PC-3 (cell line): ENCODE measurements at places on chromosomes 6 and 20. TPM values are rescaled to one million over a fixed set of nuclear protein-coding genes. Genes with fewer than 3 reads are reported as not detected.

Gene SNRPB2
- total RNA-seq, result 76.8 and 89.7 TPM in 2 replicates

Gene NR2E1
- 0.07 TPM in 1 of 2 replicates, not detected in the other for total RNA-seq

Gene LRFN2
- total RNA-seq, result not detected in 2 replicates

Gene OR14J1
- total RNA-seq, result not detected in 2 replicates

GRCh38 chr6:101110814-101111213, 229.7 kb upstream of the ASCC3 start:
- H3K36me3 ChIP-seq, result no peaks in the 10 kb centered on the region
- no peak for DNase-seq
- H3K4me3 ChIP-seq, result no peak overlapping the region
- H3K27ac ChIP-seq, result peak overlapping the region; percentile 7; the same call in 1 of the 2 replicates

Gene LY6G6F
- not detected in 2 replicates for total RNA-seq

DNA sequence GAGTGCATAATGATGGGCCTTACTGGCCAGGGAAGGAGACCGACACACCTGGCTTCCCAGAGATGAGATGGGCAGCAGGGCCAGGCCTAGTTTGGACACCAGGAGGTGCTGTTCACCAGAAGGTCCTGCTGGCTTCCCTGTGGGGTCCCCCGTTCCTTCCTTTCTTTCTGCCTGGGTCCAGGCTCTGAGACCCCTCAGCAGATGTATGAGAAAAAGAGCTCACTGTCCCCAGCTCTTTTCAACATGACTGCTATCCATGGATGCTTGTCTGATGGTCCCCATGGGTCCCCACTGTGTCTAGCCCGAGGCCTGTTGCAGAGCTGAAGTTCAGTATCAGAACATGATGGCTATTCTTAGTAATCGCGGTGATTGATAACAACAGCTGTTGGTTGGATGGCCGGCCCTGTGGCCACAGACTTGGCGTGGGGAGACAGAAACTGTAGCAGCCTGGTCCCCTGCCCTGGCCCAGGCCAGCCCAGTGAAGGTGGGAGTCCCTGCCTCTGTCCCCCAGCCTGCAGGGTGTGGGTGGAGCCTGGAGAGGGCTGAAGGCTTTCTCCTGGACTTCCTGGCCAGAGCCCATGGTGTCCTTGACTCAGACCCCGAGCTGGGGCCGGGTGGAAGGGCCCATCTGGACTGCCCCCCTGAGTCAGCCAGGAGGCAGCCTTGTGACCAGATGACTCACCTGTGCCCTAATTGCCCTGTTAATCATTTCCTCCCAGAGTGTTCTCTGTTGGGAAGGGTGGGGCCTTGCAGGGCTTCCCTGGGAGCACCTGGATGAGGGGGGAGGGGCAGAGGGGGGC, 9.9 kb upstream of the BAK1 start:
- no peaks in the 10 kb centered on the region for H3K27me3 ChIP-seq
- H3K27ac ChIP-seq, result peak overlapping the region; percentile 93
- DNase-seq, result peak; percentile 94
- 0 out of 2 replicates have a peak overlapping the region, but pooled peaks have one; percentile 14 for H3K4me3 ChIP-seq
- peaks cover 40% of the 10 kb centered on the region for H3K4me1 ChIP-seq

DNA sequence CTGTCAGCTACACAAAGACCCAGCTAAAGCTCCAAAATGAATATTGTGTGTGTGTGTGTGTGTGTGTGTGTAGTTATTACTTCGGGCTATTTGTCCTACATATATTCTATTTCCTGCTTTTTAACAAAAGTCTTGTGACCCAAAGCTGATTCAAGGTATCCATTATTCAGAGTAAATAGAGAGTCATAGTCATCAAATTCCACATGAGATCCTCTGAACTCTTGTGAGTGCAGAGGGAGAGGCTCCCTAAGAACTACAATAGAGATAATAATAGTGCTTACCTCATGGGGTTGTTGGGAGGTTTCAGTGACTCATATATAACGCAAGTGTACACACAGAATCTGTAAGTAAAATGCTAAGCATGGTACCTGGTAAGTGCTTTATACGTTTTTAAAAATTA, 95.6 kb upstream of the SHLD1 start:
- peak overlapping the region; percentile 95 for H3K27ac ChIP-seq
- H3K4me1 ChIP-seq, result peaks cover 62% of the 10 kb centered on the region
- no peaks in the 10 kb centered on the region for H3K36me3 ChIP-seq
- no peak overlapping the region for H3K4me3 ChIP-seq
- no peaks in the 10 kb centered on the region for H3K27me3 ChIP-seq

- H3K27ac ChIP-seq, result no peak overlapping the region
- peaks cover 12% of the 10 kb centered on the region; the same call in 1 of the 2 replicates for H3K27me3 ChIP-seq
- no peak overlapping the region for H3K4me3 ChIP-seq
- no peaks in the 10 kb centered on the region for H3K36me3 ChIP-seq
Measured at GRCh38 chr6:118260833-118261232, 287.3 kb upstream of the PLN start.

Gene SIRPB1
- 1.7 and 11.6 TPM in 2 replicates for total RNA-seq

- H3K4me3 ChIP-seq, result no peak overlapping the region
- no peaks in the 10 kb centered on the region for H3K36me3 ChIP-seq
- no peaks in the 10 kb centered on the region for H3K27me3 ChIP-seq
Measured at GRCh38 chr6:127403636-127404035, 55.6 kb downstream of the KIAA0408 start.

- peak overlapping the region; percentile 84 for H3K27ac ChIP-seq
- no peaks in the 10 kb centered on the region for H3K27me3 ChIP-seq
- H3K4me1 ChIP-seq, result peaks cover 56% of the 10 kb centered on the region
- peaks cover 22% of the 10 kb centered on the region; the same call in 1 of the 2 replicates for H3K36me3 ChIP-seq
- peak overlapping the region; percentile 27 for H3K4me3 ChIP-seq
Measured at GRCh38 chr20:37295595-37295994, 6.1 kb downstream of the MANBAL start.

Gene WFDC5
- not detected in 2 replicates for total RNA-seq

DNA sequence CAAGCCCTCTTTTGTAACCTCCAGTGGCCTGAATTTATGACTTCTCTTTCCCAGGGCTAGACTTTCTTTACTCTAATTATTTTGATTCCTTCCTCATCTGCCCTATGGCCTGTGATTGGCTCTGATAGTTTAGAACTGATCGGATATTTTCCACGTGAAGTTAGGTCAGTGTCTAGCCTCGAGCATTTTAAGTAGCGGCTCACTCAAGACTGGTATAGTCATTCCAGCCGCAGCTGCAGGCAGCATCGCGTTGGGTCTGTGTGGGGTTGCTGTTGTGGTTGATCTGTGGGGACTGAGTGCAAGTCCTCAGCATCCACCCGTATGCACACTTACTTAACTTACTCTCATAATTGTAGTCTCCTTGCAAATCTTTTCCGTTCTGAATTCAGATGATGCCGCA, 105.7 kb downstream of the SMOC2 start:
- H3K27me3 ChIP-seq, result peaks cover 38% of the 10 kb centered on the region
- no peak overlapping the region for H3K27ac ChIP-seq
- no peaks in the 10 kb centered on the region for H3K36me3 ChIP-seq
- H3K4me1 ChIP-seq, result no peaks in the 10 kb centered on the region

GRCh38 chr6:79544939-79545450, 7.8 kb upstream of the LCA5 start:
- peak overlapping the region; percentile 40; the same call in 1 of the 2 replicates for H3K4me3 ChIP-seq
- DNase-seq, result peak; percentile 93
- peak overlapping the region; percentile 86 for H3K27ac ChIP-seq
- H3K27me3 ChIP-seq, result no peaks in the 10 kb centered on the region
- H3K4me1 ChIP-seq, result peaks cover 18% of the 10 kb centered on the region
- H3K36me3 ChIP-seq, result no peaks in the 10 kb centered on the region

DNA sequence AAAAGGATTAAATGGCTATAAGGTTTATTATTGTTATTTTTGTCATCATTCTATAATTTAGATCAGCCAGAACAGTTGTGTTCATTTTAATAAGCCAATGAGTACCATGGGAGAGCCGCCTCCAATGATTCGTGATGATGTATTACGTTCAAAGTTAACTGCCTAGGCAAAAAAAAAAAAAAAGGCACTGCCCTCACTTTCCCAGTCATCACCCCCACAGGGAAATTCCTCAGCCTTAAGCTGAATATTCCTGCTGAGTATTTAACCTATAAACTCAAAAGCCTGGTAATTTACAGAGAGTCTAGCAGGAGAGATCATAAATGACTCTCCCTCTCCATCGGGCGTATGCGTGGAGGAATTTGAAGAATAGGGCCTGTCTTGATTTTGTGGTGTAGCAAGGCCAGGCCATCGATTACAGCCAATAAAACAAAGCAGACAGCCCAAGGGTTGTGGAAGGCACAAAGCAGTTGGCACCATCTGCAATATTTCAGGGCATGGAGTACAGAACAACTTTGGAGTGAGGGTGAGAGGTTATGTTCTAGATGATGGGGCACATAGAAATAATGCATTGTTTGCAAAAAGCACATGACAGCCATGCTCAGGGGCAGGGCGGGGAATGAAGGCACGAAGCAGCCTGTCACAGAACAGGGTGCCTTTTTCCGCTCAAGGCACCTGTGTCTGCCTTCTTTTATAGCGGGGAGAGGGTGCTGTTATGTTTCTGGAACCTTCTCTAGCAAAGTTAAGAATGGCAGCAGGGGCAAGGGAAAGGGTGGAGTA, 138.2 kb upstream of the DTNBP1 start:
- no peaks in the 10 kb centered on the region for H3K4me1 ChIP-seq
- H3K36me3 ChIP-seq, result no peaks in the 10 kb centered on the region
- H3K4me3 ChIP-seq, result no peak overlapping the region
- 0 out of 2 replicates have a peak, but pooled peaks cover 4% of the 10 kb centered on the region for H3K27me3 ChIP-seq

DNA sequence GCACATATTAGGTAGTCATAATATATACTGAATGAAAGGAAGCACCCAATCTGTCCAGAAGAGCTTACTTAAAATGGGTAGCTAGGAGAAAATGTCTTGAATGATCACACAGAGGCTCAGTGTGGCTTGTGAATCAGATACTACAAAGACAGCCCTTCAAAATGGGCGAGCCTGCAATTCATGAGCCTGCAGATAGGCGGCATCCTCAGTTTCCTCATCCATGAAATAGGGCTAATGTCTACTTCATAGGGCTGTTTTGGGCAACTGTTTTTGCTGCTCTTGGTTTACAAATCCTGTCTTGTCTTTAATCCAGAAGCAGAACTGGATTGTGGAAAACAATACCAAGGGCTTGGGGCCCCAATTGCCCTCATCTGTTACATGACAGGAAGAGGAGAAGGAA, 129.3 kb upstream of the KCNK16 start:
- no peaks in the 10 kb centered on the region for H3K4me1 ChIP-seq
- DNase-seq, result peak; percentile 6
- H3K27me3 ChIP-seq, result no peaks in the 10 kb centered on the region
- no peaks in the 10 kb centered on the region for H3K36me3 ChIP-seq

GRCh38 chr6:109794201-109794923, 103.3 kb downstream of the FIG4 start:
- H3K36me3 ChIP-seq, result no peaks in the 10 kb centered on the region
- no peak overlapping the region for H3K4me3 ChIP-seq
- H3K27me3 ChIP-seq, result no peaks in the 10 kb centered on the region
- H3K27ac ChIP-seq, result peak overlapping the region; percentile 98
- DNase-seq, result peak; percentile 77

Gene COL12A1
- 24.2 and 41.2 TPM in 2 replicates for total RNA-seq

Gene EFCAB8
- not detected in 2 replicates for total RNA-seq

DNA sequence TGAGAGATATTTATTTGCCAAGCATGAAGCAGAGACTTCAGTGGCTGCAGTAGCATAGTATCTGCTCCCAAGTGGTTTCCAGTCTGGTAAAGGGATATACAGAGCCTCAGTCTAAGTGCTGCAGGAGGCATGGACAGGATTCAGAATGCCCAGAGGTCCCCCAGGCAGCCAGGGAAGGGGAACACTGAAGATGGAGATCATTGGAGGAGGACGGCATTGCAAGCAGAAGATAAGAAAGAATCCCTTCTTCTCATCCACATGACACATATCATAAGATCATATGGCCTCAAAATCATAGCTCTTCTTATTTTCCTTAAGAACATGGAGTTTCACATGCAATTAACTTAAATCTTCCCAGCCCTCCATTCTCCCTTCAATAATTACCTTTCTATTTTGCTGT, 136.1 kb downstream of the KCNQ5 start:
- no peak overlapping the region for H3K4me3 ChIP-seq
- H3K36me3 ChIP-seq, result no peaks in the 10 kb centered on the region
- no peaks in the 10 kb centered on the region for H3K27me3 ChIP-seq
- H3K4me1 ChIP-seq, result no peaks in the 10 kb centered on the region
- no peak for DNase-seq

GRCh38 chr6:5763871-5764270, 242.9 kb downstream of the NRN1 start:
- no peaks in the 10 kb centered on the region for H3K36me3 ChIP-seq
- no peak overlapping the region for H3K27ac ChIP-seq
- H3K4me3 ChIP-seq, result no peak overlapping the region
- DNase-seq, result no peak
- no peaks in the 10 kb centered on the region for H3K27me3 ChIP-seq
- no peaks in the 10 kb centered on the region for H3K4me1 ChIP-seq

Gene HDDC2
- 88.6 and 96.8 TPM in 2 replicates for total RNA-seq

GRCh38 chr6:107154801-107155160, 39.5 kb upstream of the BEND3 start:
- H3K4me1 ChIP-seq, result no peaks in the 10 kb centered on the region
- no peak for DNase-seq
- H3K36me3 ChIP-seq, result no peaks in the 10 kb centered on the region
- no peaks in the 10 kb centered on the region for H3K27me3 ChIP-seq
- H3K27ac ChIP-seq, result no peak overlapping the region

DNA sequence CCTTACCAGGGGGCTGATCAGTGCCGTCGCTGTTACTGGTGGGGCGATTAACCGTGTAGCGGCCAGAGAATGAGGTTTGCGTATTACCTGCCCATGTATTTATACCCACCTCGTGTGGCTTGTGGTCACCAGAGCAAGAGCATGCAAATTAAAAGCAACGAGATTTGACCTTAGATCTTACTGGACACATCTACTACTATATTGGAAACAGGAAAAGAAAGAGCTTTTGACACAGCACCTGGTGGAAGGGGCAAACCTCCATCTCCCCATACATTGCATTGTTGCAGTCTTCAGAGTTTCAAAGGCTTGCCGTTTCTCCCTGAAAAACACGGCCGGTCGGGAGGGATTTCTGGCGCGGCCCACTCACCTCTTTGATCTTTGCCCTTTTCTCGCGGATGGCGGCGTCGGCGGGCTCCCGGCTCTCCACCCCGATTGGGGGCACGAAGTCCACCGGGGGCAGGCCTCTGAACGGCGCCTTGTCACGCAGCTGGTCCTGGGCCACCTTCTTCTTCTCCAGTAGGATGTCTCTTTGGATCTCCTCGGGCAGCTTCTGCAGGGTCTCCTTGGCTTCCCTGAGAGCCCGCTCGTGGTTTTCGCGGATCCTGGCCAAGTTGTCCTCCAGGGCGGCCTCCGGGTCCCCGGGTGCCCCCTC, 1.3 kb downstream of the MAN1A1 start:
- no peak overlapping the region for H3K27ac ChIP-seq
- no peak for DNase-seq
- H3K4me1 ChIP-seq, result peaks cover 21% of the 10 kb centered on the region; the same call in 1 of the 2 replicates
- no peaks in the 10 kb centered on the region for H3K27me3 ChIP-seq

DNA sequence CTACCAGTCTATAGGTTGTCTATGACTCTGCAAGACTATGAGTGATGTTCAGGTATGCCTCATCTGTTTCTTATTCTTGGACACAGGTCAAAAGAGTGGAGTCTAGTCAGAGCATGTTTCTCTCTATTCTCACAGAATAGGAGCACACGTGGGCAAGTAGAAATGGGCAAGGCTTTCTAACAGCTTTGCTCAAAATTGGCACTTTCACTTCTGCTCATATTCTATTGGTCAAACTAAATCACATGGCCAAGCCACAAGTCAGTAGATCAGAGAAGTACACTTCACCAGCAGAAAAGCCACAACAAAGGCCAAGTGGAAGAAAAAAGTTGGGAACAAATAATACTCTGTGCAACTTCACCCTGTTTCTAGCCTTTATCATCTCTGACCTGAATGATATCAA, 354.5 kb upstream of the SYNCRIP start:
- DNase-seq, result no peak
- no peak overlapping the region for H3K4me3 ChIP-seq
- no peak overlapping the region for H3K27ac ChIP-seq
